ENCODE measurements at places on chromosomes 2 and 18.
A peak's percentile ranks its signal among the peaks of the same experiment; 100 is the strongest.

GRCh38 chr18:32237049-32237448, 47.2 kb downstream of the MEP1B start:
- no peak for DNase-seq

DNA sequence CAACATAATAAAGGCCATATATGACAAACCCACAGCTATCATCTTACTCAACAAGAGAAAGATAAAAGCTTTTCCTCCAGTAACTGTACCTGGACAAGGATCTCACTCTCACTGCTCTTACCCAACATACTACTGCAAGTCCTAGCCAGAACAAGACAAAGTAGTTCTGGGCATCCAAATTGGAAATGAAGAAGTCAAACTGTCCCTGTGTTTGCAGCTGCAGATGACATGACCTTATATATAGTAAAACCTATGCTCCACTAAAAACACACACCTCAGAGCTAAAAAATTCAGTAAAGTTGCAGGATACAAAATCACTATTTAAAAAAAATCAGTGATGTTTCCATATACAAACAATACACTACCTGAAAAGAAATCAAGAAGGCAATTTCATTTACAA, 32.2 kb downstream of the USP34 start:
- no peak for DNase-seq

DNA sequence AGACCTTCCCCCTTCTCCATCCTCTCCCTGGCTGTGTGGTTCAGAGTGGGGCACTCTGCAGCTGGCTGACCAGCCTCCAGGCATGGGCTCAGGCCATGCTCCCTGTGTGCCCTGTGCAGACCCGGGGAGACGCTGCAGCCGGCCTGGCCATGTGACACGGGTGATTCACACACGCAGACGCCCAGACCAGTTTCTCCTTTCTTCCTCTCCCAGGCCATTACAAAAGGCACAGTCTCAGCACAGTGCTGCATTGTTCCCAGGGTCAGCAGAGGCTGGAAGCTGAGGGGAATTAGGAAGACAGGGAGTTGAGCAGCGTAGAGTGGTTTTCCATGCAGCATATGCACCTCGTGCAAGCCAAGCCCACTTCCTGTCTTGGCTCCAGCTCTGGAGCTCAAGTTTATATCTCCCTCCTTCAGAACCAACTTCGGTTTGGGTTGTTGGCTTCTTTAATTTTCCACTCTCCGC, 288.5 kb downstream of the TNS1 start:
- no peak for DNase-seq

DNA sequence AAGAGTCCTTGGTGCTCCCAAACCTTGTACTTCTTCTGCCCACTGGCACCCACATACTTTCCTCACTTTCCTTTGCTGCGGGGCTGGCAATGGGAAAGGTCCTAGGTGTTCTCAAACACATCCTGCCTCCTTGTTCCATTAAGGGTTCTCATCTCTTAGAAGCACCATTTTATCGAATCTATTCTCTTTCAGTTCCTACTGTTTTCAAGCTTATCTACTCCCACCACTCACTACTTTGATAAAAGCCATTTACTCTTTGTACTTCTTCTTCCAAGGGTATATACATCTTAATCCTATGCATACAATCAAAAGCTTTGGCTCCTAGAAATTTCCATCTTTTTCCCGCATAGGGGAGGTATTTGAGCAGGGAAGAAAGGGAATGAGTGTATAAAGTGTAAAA, 77.1 kb upstream of the LRRTM1 start:
- no peak for DNase-seq

GRCh38 chr2:235447210-235447609, 46.6 kb upstream of the AGAP1 start:
- DNase-seq: no peak

DNA sequence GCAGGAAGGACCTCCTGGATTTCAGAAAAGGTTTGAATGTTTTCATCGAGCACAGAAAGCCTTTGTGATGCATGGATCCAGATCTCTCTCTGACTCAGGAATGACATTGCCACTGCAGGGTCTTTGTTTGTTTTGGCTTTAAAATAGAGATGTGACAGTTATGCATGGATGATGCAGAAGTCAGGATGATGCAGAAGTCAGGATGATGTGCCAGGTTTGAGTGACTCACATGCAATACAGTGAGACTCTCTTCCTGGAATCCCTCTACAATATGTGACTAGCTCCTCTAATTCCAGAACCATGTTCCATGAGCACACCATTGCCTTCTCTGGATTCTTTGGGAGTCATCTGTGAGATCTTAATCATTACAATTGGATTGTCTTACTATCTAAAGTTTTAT, 177.9 kb upstream of the RAB6C start:
- no peak for DNase-seq

DNA sequence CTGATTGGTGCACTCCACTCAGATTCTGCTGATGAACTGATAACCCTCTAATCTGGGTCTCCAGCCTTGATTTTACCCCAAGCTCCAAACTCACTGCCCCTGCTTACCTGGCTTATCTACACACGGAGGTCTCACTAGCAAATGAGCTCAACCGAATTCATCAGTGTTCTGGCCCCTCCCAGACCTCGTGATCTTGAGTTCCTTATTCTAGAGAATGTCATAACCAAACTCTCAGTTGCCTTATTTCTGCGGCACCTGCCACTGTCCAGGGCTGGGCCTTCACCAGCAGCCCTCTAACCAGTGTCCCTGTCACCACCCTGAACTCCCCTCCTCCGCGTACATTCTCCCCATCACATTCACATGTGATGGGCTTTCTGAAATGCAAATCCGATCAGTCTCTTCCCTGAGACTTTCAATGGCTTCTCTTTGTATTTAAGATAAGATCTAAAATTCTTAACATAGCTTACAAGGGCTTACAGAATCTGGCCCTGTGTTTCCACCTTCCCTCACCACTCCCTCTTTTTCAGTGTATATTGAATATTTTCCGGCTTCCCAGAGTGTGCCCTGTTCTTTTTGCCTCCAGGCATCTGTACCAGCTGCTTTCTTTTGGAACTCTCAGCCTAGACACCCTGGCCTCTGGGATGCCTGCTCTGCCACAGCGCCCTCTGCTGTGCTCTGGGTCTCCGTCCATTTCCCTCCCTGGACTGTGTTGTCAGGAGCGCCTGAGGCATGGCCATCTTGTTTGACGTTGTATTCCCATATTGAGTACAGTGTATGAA, 31.1 kb downstream of the NAB1 start:
- peak; percentile 33 for DNase-seq

DNA sequence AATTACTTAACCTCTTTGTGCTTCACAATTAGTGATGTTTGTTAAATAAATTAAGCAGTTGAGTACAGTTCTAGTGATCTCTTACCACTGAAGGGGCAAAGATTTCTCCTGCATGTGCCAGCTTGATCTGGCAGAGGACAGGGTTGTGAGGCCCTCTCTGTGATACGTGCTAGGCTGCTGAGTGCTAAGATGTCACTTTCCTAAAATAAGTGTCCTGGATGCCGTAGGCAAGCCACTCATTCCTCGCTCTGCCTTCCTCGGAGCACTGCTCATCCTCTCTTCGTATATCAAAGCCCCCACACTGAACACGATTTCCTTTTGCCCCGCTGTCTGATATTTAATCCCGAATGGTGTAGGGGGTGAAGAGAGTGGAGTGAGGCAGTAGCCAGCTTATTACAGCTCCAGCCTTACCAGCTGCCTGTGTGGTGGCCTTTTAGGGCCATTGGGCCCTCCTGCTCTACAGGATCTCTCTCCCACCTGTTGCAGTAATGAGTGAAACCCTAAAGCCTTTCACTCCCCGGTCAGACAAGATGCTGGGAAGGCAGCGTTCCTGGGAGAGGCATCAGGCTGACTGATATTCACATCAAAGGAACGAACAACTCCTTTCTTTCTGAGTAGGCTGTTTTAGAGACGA, 40.5 kb downstream of the PTPRM start:
- DNase-seq: no peak

GRCh38 chr2:218021536-218022071, 18.8 kb upstream of the TNS1 start:
- no peak for DNase-seq

DNA sequence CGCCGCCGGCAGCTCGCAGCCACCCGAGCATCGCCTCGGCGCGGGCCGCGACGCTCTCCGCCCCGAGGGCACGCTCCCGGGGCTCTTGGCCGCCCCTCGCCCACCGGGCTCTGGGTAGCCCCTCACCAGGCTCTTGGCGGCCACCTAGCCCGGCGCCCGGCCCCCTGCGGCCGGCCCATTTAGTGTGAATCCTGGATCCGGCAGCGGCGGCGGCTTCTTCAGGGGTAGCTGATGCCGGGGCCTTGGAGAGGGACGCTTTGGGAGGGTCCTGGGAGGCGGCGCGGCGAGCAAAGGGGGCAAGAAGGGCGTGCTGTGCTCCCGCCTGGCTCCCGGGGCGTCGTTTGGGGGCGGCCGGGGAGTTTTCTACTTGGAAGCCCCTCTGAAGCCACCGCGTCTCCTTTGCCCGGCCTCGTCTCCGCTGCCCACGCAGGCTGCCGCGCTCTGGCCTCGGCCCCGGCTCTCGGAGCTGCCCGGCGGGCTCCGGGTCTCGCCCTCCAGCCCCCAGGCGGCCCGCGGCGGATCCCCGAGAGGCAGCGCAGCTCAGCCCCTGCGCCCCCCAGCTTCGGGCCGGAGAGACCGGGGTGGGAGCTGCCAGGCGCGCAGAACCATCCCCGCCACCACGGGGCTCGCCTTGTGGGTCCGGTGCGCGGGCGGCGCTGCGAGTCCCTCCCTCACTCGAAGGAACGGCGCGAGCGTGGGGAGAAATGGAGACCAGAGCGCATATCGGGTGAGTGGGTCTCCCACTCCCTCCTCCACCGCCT, 509 bp downstream of the PIEZO2 start:
- DNase-seq: no peak

DNA sequence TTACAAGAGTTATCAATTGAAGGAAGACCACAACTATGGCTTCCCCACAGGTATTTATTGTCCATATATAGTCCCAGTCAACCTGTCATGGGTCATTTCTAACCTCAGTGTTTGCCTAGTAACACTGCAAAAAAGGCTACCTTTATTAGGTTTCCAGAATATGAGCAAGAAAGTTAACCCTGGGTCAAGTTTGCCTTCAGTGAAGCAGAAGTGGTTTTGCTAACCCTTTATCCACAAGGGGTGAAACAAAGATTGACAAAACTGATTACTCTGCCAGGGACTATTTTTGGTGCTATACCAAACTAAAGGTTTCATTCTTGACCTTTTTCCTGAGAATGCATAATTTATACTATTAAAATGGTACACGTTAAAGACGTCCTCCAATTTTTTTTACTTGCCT, 28.8 kb downstream of the SP100 start:
- no peak for DNase-seq

DNA sequence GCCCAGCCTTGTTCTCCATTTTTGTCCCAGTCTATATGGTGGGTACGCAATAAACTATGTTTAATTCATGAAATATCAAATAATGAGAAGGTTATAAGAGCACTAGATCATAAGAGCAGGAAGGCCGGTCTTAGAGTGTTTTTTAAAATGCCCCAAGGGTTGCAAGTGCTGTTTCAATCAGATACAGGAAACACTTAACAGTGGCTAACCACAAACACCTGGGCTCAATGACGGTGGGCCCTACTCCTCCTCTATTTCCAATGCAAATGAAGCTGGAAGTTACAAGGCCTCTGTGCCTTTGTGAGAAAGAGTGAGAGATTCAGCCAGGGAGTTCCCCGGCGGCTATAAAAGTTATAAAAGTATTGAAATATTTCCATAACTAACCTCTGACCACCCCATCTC, 18.9 kb upstream of the WDR33 start:
- DNase-seq: no peak

GRCh38 chr2:183490914-183491313, 366.7 kb downstream of the NUP35 start:
- no peak for DNase-seq

- DNase-seq: no peak
Observed at GRCh38 chr2:109066501-109066900, 62.5 kb upstream of the SH3RF3 start.

DNA sequence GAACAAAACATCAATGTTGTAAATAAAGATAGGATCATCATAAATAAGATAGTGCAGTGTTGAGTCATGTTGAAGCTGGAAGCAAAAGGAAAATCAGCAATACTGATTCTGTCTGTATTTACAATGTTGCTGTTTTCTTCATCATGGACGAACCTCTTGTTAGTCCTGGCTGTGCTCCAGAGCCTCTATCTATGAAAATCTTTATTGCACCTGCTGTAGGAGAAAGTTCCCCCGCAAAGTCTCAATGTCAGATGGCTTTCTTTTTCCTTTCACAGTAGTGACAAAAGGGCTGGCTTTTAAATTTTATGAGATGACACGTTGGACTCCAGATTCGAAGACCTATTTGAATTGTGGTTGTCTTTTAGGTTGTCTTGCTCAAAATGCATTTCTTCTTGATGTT, 98.5 kb upstream of the LRRTM1 start:
- DNase-seq: no peak

- DNase-seq: no peak
Observed at GRCh38 chr2:238418196-238418998, 8.3 kb upstream of the ASB1 start.

DNA sequence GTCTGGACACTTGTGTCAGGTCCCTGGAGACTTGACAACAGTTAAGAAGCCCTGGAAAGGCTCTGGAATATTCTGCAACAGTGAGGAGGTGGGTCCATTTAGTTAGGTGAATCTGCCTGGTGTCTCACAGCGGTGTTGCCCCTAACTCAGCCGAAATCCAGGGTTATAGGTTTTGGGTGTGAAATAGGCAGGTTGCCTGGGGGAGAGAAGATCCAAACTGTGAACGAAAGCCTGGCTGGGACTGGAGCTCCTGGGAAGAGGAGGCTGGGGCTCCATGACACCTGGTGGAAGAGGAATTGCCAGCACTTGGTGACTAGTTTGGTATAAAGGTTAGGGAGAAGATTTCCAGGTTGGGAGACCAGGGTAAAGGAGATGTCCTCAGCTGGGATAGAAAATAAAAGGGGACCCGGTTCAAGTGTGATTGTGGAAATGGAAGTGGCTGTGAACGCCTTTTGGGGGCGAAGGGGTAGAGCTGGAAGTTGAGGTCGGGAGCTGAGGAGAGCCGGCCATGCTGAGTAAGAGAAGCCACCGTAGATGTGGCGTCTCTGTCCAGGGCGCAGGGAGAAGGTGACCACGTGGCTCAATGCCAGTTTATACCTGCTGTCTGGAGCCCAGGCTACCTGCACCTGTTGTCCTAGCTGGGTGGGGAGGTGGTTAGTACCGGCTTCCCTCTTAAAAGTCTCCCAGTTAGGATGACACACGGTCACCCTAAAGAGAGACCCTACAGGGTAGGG, 3.0 kb upstream of the GAREM2 start:
- no peak for DNase-seq

- no peak for DNase-seq
Observed at GRCh38 chr18:54690198-54690597, 99.2 kb downstream of the DYNAP start.

- no peak for DNase-seq
Observed at GRCh38 chr2:74841641-74842040, 7.7 kb downstream of the HK2 start.
